M059J (cell line): ENCODE measurements at places on chromosomes 11 and 22. TPM values are rescaled to one million over a fixed set of nuclear protein-coding genes. Genes with fewer than 3 reads are reported as not detected.

Gene TMEM223
- total RNA-seq = 38.7 and 41.7 TPM in 2 replicates

Gene ANKK1
- not detected in 2 replicates for total RNA-seq

Gene ADAMTS8
- total RNA-seq = not detected in 2 replicates

Gene NUDT8
- total RNA-seq = 2.6 and 5.7 TPM in 2 replicates

Gene SLC17A6
- total RNA-seq = not detected in 2 replicates

Gene HMOX1
- total RNA-seq = 9.4 and 14.9 TPM in 2 replicates

Gene CCDC157
- 0.76 and 3.7 TPM in 2 replicates for total RNA-seq

Gene OR2AG2
- not detected in 2 replicates for total RNA-seq

Gene MMP12
- 4.0 and 4.6 TPM in 2 replicates for total RNA-seq

Gene TCN2
- 5.8 and 6.2 TPM in 2 replicates for total RNA-seq

Gene TRIM49
- not detected in 2 replicates for total RNA-seq

Gene OR52I2
- total RNA-seq = not detected in 2 replicates

Gene PUS3
- 18.6 and 30.0 TPM in 2 replicates for total RNA-seq

Gene GLYATL1
- 0.12 and 1.9 TPM in 2 replicates for total RNA-seq

Gene APOL6
- 22.2 and 25.8 TPM in 2 replicates for total RNA-seq

Gene TSSK2
- total RNA-seq = not detected in 2 replicates

Gene BTG4
- total RNA-seq = not detected in 2 replicates

Gene OR52N4
- total RNA-seq = not detected in 2 replicates

DNA sequence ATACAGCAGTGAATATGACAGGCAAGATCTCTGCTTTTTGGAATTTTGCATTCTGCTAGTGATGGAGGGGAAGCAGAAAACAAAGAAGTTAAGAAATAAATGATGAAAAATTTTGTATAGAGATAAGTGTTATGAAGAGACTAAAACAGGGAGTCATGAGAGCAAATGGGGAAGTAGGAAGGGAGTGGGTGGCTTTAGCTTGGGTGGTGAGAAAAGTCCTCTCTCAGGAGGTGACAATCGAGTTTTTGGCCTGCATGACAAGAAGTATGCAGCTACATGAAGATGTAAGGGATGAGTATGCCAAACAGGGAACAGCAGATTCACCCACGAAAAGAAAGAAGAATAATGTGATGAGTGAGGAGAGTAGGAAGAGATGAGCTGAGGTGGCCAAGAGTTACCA, 80.7 kb upstream of the MPPED2 start:
- no peak for DNase-seq

GRCh38 chr11:10181811-10182210, 112.2 kb downstream of the SBF2 start:
- peak; percentile 67 for DNase-seq

DNA sequence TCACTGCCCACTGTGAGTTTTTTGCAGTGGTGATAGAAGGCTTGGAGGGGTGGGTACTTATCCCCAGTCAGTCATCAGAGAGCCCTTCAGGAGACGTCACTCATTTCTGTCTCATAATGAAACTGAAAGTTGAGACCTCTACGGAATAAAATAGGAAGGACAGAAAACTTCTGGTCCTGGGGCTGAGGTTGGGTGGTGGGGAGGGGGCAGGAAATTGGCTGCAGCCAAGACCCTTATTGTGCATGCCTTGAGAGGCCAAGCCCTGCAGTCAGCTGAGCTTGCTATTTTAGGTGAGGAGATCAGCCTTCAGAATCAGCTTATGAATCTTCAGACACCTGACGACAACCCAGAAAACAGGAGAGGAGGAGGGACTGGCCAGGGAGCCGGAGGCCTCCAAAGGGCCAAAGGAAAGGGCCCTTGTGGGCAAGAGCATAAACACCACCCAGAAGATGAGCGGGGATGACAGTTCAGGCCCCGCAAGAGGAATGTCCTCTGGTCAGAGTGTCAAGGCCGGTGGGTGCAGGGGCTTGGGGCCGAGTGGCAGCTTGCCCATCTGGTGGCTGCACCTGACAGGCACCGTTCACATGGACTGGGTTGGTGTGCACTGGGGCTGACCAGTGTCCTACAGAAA, 17.9 kb upstream of the ADA2 start:
- peak; percentile 30 for DNase-seq

GRCh38 chr11:126797457-126798169, 203.0 kb downstream of the KIRREL3 start:
- DNase-seq = no peak

DNA sequence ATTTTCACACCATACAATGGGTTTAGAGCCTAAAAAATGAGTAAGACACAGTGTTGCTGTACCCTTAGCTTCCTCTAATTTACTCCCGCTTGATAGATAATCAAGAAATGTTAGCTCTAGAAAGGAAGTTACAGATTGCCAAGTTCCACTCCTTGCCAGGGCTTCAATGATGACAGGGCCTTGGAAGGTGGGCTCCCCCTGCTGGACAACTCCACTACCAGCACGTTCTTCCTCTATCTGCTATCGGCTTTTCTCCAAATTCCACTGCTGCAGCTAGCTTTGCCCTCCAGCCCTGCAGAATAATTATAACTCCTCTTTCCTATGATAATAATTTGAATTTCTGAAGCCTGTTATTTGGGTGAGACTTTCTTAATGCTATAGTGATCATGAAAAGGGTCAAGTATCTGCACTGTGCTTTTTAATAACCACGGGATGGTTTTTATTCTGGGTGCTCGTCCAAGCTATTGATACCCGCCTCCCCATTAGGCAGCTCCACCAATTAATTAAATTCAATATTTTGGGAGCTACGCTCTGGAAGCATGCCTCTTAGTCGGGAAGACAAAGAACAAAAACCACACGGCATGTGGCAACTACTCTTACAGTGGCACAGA, 9.0 kb downstream of the SYN3 start:
- peak; percentile 65 for DNase-seq

- DNase-seq = no peak
Measured at GRCh38 chr22:41939981-41940831, 6.7 kb downstream of the CENPM start.

- no peak for DNase-seq
Measured at GRCh38 chr11:6225896-6226295, 8.5 kb downstream of the FHIP1B start.

DNA sequence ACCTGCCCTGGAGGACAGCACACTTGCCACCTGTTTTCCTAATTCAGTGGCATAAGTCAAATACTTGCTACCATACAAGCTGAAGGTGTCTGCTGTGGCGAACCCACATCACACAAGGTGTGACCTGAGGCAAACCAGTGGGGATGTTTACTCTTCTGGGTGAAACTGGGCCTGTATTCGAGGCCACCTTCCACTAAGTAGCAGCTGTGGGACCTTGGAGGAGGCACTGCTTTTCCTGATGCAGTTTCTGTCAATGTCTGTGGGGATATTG, 927.4 kb downstream of the BRD1 start:
- no peak for DNase-seq

- no peak for DNase-seq
Measured at GRCh38 chr11:27212248-27212780, 150.7 kb downstream of the CCDC34 start.

- no peak for DNase-seq
Measured at GRCh38 chr11:96815236-96815635, 425.4 kb downstream of the JRKL start.

DNA sequence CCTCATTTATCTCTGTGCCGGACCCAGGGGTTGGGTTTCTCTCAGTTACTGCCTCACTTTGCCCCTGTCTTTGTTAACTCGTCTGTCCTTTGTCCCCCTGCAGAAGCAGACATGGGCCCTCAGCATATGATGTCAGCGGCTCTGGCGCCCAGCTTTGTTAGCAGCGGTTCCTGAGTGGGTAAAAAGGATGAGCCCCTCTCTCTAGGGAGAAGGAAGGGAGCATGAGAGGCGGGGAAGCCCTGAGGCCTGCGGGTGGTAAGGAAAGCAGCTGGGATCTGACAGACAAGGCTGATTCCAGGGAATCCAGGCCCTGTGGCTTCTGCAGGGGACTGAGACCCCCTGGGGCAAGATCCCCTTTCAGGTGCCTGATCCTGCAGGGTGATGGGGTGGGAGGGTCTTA, 51.7 kb downstream of the MCM5 start:
- DNase-seq = no peak

GRCh38 chr22:33756508-33756949, 163.7 kb downstream of the LARGE1 start:
- DNase-seq = no peak

DNA sequence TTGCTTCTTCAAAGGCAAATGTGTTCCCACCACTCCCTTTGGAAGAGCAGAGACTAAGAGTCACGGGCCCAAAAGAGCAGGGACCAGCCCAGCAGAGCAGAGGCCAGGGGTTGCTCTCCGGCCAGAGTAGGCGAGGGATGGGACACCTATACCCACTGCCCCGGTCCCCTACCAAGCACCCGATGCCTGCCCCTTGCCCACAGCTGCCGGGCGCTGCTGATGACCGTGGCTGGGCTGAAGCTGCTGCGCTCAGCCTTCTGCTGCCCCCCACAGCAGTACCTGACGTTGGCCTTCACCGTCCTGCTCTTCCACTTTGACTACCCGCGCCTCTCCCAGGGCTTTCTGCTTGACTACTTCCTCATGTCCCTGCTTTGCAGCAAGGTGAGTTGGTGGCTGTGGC, 10.7 kb upstream of the SIPA1 start:
- DNase-seq = no peak

- DNase-seq = no peak
Measured at GRCh38 chr22:39647836-39648629, 77.5 kb downstream of the CACNA1I start.

DNA sequence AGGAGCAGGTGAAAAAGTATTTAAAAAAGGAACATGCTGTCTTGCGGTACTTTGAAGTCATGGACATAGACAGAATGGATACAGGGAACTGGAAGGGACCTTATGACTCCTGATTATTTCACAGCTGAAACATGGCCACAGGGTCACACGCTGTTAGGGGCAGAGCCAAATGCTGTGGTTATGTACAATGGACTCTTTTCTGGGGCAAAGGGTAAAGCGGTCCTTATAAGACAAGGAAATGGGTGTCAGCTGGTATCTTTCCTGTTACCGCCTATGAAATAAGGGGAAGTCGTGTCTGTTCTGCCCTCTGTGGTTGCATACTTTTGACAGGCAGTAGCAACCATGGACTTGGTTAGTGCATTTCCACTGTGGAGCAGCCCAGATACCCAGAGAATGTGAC, 12.8 kb upstream of the ST14 start:
- DNase-seq = no peak

- DNase-seq = no peak
Measured at GRCh38 chr11:76616676-76617552, 53.6 kb downstream of the LRRC32 start.

GRCh38 chr22:48373626-48374173, 1454.0 kb downstream of the BRD1 start:
- no peak for DNase-seq

DNA sequence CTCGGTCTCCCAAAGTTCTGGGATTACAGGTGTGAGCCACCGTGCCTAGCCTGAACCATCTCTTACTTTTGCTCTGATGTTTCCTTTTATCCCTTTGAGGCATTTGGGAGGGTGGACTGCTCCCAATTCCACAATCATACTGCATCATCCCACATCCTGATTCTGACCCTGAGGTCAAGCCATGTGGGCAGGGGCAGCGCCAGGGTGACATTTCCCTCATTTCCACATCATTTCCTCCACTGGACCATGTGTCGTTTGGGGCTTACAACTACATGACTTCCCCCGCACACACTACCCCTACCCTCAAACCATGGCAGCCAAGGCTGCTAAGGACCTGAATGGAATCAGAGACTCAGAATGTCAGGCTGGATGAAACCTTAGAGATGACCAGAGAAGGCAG, 26.4 kb upstream of the ZBTB16 start:
- DNase-seq = no peak

DNA sequence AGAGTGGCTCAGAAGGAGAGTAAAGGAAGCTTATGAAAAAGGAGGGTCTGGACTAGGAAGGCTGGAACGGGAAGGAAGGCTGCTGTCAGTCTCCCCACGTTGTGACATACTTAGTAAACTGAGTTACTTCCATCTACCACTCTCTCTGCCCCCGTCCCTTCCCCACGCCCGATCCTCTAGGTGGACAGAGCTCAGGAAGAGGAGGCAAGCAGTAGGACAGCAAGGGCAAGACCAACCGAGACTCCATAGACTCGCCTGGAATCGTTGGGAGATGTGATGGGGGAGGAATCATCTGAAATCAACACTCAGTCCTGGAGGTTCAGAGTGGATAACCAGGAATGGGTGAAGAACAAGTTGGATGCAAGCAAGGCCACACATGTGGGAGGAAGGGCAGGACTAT, 240.7 kb downstream of the BUD13 start:
- no peak for DNase-seq

GRCh38 chr22:46587492-46588278, 32.5 kb upstream of the GRAMD4 start:
- no peak for DNase-seq

DNA sequence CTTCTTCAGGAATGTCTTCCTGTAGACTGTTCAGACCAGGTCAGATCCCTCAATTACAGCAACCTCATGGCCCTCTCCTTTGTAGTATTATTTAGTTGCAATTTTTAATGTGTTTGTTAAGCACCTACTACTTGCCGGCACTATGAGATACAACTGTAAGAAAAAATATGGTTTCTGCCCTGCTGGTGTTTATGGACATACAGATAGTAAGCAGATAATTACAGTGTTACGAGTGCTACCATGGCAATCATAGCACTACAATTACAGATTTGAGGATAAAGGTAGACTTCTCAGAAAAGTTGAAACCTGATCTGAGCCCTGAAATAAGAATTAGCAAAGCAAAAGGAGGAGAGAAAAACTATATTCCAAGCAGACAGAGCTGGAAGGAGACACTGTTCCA, 2.8 kb downstream of the LRRC51 start:
- no peak for DNase-seq

- DNase-seq = peak; percentile 66
Measured at GRCh38 chr11:106087815-106088435, 10.5 kb downstream of the AASDHPPT start.

- peak; percentile 38 for DNase-seq
Measured at GRCh38 chr11:112229746-112230433, 3.7 kb downstream of the PTS start.

- no peak for DNase-seq
Measured at GRCh38 chr11:62777389-62777788, 6.2 kb downstream of the TAF6L start.

- no peak for DNase-seq
Measured at GRCh38 chr22:45421349-45422055, 8.0 kb downstream of the RIBC2 start.

DNA sequence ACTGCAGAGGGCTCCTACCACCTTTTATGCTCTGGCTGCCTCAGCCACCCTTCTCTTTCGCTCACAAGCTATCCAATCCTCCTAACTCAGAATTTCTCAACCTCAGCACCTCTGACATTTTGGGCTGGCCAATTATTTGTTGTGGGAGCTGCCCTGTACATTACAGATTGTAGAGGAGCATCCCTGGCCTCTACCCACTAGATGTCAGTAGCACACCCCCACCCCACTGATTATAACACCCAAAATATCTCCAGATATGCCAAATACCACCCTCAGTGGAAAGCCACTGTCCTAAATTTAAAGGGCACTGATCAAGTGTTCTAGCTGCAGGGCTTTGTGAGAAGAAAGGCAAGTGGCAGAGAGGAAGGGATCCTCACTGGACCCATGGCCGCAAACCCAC, 443.1 kb downstream of the SOX6 start:
- DNase-seq = no peak

DNA sequence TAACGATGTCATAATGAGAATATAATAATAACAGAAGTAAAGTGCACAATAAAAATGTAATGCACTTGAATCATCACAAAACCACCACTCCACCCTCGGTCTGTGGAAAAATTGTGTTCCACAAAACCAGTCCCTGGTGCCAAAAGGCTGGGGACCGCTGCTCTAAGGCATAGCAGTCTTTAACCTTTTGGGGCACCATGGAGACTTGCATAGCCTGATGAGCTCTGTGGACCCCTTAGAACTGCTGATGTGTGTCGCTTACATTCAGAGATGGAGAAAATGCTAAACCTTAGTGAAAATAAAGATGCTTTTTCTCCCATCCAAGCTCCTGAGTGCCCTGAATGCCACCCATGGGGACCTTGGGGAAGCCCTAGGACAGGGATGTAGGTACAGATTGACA, 87.6 kb upstream of the SEPTIN5 start:
- DNase-seq = no peak
